ENCODE measurements at places on chromosomes 7 and 10. TPM values are rescaled to one million over a fixed set of nuclear protein-coding genes. Genes with fewer than 3 reads are reported as not detected.

Gene KCP
- 4.4 TPM for total RNA-seq

Gene PRPS1L1
- total RNA-seq = not detected

Gene SMARCD3
- not detected for total RNA-seq

Gene SLC26A5
- total RNA-seq = not detected

Gene ZPBP
- total RNA-seq = not detected

Gene NUTM2A
- 1.0 TPM for total RNA-seq

Gene TMEM213
- not detected for total RNA-seq

Gene TFPI2
- total RNA-seq = 1.4 TPM

Gene ASNS
- 92.1 TPM for total RNA-seq

Gene LANCL2
- total RNA-seq = 21.5 TPM

Gene CYP26A1
- total RNA-seq = 0.13 TPM

Gene SSBP1
- 122 TPM for total RNA-seq

Gene TUBAL3
- total RNA-seq = not detected

Gene HMX2
- total RNA-seq = 0.13 TPM

Gene TCAF2
- 17.4 TPM for total RNA-seq

Gene SYT15
- 1.1 TPM for total RNA-seq

Gene GPAM
- total RNA-seq = 10.2 TPM

Gene ADAM8
- 137 TPM for total RNA-seq

Gene CPN1
- not detected for total RNA-seq

Gene APBB1IP
- 85.5 TPM for total RNA-seq

Gene CYP2W1
- not detected for total RNA-seq

Gene SPDYE2B
- not detected for total RNA-seq

Gene PARD3
- total RNA-seq = 0.12 TPM

Gene ETV1
- total RNA-seq = not detected

Gene OR2A5
- total RNA-seq = not detected

Gene MOGAT3
- not detected for total RNA-seq

Gene CADPS2
- total RNA-seq = not detected

Gene CYP2C8
- 1.0 TPM for total RNA-seq

Gene NRAP
- total RNA-seq = not detected

Gene PLEKHA8
- total RNA-seq = 7.4 TPM

Gene TCERG1L
- not detected for total RNA-seq

Gene SHTN1
- not detected for total RNA-seq

Gene HOXA3
- not detected for total RNA-seq

Gene CPA2
- not detected for total RNA-seq

Gene PTPRZ1
- total RNA-seq = not detected

Gene FANK1
- total RNA-seq = 0.42 TPM

Gene MAD1L1
- 54.6 TPM for total RNA-seq

Gene LMOD2
- not detected for total RNA-seq

Gene FGL2
- 5.7 TPM for total RNA-seq

Gene CLCN1
- not detected for total RNA-seq

Gene UCN3
- total RNA-seq = not detected

Gene CYP2C19
- not detected for total RNA-seq

All from activated B cell treated with CpG ODN at 0.5 μM for 24 hours (primary cell).